ENCODE measurements at places on chromosomes 2 and 18. TPM values are rescaled to one million over a fixed set of nuclear protein-coding genes. Genes with fewer than 3 reads are reported as not detected.

The MDH1B gene
- total RNA-seq = 1.4 TPM

The SPDYA gene
- total RNA-seq = 3.0 TPM

The MYCN gene
- 0.81 TPM for total RNA-seq

The AKAIN1 gene
- not detected for total RNA-seq

The FAHD2B gene
- 7.5 TPM for total RNA-seq

The LIMS3 gene
- total RNA-seq = 43.6 TPM

The PROM2 gene
- 3.5 TPM for total RNA-seq

DNA sequence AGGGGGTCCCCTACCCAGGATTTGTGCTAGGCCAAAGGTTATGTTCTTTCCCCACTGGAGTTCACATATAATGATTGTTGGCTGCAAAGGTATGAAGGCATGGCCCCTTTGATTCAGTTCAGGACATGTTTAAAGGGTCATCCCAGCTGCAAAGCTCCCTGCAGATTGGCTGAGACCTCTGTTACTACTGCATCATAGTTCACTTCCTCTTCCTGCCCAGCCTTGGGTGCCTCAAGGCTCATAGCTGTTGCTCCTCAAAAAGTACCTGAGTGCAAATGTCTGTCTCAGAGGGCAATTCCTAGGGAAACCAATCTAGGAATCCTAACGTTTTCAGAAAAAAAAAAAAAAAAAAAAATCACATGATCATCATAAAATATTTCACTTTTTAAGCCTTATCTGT, 125.1 kb downstream of the ATL2 start:
- no peak for DNase-seq
- H3K4me1 ChIP-seq = no peaks in the 10 kb centered on the region
- no peaks in the 10 kb centered on the region for H3K36me3 ChIP-seq
- H3K27me3 ChIP-seq = no peaks in the 10 kb centered on the region
- H3K27ac ChIP-seq = no peak overlapping the region

DNA sequence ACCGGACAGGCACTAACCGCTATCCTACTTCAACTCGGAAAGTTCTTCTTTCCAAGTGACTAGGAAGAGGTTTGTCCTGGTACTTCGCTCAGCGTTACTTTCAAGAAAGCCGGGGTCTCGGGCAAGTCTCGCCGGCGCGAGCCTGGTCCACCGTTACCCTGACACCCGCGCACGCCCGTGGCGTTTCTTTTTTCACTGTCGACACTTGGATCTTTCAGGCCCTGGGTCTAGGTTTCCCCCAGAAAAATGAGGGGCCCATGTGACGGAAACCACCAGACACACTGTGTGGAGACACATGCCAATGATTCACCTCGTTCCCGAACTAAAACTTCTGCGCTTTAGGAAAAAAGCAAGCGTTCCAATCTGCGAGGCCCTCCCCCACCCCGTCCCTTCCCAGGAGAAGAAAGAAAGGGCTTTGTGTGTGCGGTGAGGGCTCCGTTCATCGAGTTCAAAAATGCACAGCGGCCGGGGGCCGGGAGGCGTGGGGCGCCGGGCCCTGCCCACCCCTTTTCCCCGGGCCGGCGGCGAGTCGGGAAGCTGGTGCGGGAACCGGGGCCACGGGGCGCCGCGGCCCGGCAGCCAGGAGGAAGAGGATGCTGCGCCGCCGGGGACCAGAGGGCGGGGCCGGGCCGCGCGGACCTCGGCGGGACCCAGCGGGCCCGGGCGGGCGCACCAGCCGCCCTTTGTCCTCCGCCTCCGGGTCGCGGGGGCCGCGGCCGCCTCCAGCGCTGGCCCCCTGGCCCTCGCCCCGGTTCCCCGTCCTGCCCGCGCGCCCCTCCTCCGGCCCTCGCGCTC, 2.6 kb downstream of the ZNF521 start:
- H3K4me1 ChIP-seq = peaks cover 4% of the 10 kb centered on the region
- peak overlapping the region; percentile 52 for H3K27ac ChIP-seq
- H3K4me3 ChIP-seq = peak overlapping the region; percentile 92
- no peaks in the 10 kb centered on the region for H3K27me3 ChIP-seq
- no peaks in the 10 kb centered on the region for H3K36me3 ChIP-seq
- DNase-seq = no peak

- H3K27ac ChIP-seq = no peak overlapping the region
- H3K4me1 ChIP-seq = no peaks in the 10 kb centered on the region
- no peaks in the 10 kb centered on the region for H3K36me3 ChIP-seq
Observed at GRCh38 chr18:69267895-69268294, 132.8 kb upstream of the DOK6 start.

DNA sequence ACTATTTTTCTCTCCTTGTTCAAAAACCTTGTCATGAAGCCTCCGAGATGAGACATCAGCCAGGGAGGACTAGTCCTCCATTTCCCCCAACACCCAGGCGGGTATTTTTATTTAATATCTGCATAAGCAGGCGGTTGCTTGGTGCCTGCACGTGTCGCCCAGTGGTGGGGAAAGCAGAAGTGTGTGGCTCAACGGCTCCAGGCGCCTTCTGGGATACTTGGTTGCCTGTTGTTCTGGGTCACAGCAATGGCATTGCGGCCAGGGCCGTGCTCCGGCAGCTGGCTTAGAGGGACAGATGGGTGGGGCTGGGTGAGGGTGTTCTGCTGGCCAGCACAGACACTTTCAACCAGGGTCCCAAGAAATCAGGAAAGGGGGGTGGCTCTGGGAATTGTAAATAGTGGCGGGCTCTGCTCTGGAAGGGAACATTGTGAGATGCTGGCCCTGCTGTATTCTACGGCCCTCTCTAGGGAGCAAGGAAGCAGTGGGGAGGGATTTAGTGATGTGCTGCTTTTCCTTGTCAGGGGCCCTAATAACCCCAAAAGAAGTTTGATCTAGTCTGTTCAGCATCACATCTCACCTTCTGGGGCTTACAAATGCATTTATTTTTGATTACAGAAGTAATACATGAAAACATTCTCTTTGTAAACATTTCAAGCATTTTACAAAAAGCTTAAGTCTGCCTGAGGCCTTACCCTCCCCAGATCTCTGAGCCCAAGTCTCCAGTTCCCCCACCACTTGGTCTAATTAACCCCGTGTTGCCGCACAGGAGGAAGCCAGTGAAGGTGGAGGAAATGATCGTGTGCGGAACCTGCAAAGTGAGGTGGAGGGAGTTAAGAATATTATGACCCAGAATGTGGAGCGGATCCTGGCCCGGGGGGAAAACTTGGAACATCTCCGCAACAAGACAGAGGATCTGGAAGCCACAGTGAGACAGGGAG, 1.1 kb downstream of the VAMP8 start:
- peak overlapping the region; percentile 54 for H3K4me3 ChIP-seq
- H3K27ac ChIP-seq = peak overlapping the region; percentile 50
- no peaks in the 10 kb centered on the region for H3K27me3 ChIP-seq
- no peaks in the 10 kb centered on the region for H3K4me1 ChIP-seq
- DNase-seq = no peak

DNA sequence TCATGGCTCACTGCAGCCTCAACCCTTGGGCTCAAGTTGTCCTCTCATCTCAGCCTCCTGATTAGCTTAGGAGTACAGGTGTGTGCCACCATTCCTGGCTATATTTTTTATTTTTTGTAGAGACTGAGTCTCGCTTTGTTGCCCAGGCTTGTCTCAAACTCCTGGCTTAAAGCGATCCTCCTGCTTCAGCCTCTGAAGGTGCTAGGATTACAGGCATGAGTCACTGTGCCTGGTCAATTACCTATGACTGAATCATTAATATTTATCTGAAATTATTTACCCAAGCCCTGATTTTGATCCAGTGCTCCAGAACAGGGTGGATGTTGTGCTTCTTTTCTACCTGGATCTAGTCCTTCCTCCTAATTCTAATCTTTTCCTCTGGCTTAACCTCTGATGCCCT, 87.8 kb downstream of the MAP2 start:
- no peaks in the 10 kb centered on the region for H3K27me3 ChIP-seq
- H3K27ac ChIP-seq = no peak overlapping the region
- H3K4me1 ChIP-seq = peaks cover 3% of the 10 kb centered on the region
- no peaks in the 10 kb centered on the region for H3K36me3 ChIP-seq
- no peak for DNase-seq

GRCh38 chr2:145304501-145304900, 784.6 kb upstream of the ZEB2 start:
- H3K27ac ChIP-seq = no peak overlapping the region
- no peaks in the 10 kb centered on the region for H3K27me3 ChIP-seq
- DNase-seq = no peak
- no peaks in the 10 kb centered on the region for H3K4me1 ChIP-seq

DNA sequence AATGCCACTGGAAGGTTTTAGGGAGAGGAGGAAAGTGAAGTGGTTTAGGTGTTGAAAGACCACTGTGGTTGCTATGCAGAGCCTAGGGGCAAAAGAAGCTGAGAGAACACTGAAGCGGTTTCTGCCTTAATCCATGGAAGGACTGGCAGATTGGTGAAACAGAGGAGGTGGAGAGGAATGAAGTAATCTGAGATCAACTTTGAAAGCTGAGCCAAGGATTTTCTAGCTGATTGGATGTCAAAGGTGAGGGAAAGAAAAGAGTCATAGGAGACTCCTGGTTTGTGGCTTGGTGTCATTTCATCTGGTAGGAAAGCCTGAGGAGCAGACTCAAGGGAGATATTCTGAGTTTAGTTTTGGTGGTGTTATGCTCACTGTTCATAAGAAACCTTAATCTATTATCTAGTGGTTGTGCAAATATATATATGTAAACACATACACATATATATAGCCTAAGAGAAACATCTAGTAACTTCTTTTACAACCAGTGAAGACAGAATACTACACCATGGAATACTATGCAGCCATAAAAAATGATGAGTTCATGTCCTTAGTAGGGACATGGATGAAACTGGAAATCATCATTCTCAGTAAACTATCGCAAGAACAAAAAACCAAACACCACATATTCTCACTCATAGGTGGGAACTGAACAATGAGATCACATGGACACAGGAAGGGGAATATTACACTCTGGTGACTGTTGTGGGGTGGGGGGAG, 134.1 kb upstream of the CREB1 start:
- no peak for DNase-seq
- no peaks in the 10 kb centered on the region for H3K36me3 ChIP-seq
- H3K4me3 ChIP-seq = no peak overlapping the region
- no peak overlapping the region for H3K27ac ChIP-seq

- no peak overlapping the region for H3K4me3 ChIP-seq
- H3K4me1 ChIP-seq = no peaks in the 10 kb centered on the region
- no peaks in the 10 kb centered on the region for H3K36me3 ChIP-seq
- no peaks in the 10 kb centered on the region for H3K27me3 ChIP-seq
Observed at GRCh38 chr2:73142937-73143336, 30.2 kb upstream of the RAB11FIP5 start.

GRCh38 chr2:219706823-219707281, 79.4 kb downstream of the SLC4A3 start:
- H3K27ac ChIP-seq = no peak overlapping the region
- H3K27me3 ChIP-seq = no peaks in the 10 kb centered on the region
- H3K4me1 ChIP-seq = peaks cover 7% of the 10 kb centered on the region

GRCh38 chr18:55433648-55434047, 154.3 kb downstream of the TCF4 start:
- DNase-seq = no peak
- H3K27ac ChIP-seq = no peak overlapping the region
- no peaks in the 10 kb centered on the region for H3K4me1 ChIP-seq

DNA sequence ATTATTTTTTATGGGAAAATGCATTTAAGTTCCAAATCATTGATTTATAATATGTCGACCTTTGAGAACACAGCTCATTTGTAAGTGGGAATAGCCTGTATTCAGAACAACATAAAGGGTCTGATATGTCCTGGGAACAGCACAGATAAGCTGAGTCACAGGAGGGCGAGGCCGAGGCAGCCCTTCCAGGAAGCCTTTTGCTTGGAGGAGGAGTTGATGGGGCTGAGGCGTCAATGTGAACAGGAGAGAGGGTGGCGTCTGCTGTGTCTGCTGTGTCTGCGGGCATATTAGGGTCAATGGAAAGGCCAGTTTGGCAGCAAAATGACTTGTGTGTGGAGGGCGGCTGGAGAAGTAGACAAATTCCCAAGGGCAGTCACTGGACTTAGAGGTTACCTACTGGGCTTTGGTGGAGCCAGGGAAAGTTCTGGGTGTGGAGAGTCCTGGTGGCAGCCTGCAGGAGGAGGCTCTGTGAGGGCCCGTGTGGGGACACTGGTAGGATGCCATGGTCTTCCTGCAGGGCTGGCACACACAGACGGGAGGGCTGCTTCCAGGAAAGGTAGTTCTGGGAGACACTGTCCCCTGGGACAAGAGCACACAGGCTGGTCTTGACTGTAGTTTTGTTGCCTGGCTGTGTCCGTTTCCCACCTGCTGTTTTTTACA, 128.1 kb downstream of the GLI2 start:
- H3K4me1 ChIP-seq = peaks cover 5% of the 10 kb centered on the region
- no peak for DNase-seq
- no peak overlapping the region for H3K27ac ChIP-seq
- H3K27me3 ChIP-seq = no peaks in the 10 kb centered on the region

- no peak overlapping the region for H3K4me3 ChIP-seq
- H3K4me1 ChIP-seq = no peaks in the 10 kb centered on the region
- H3K36me3 ChIP-seq = no peaks in the 10 kb centered on the region
- no peak overlapping the region for H3K27ac ChIP-seq
- H3K27me3 ChIP-seq = no peaks in the 10 kb centered on the region
Observed at GRCh38 chr2:116952254-116952653, 862.2 kb upstream of the DDX18 start.

DNA sequence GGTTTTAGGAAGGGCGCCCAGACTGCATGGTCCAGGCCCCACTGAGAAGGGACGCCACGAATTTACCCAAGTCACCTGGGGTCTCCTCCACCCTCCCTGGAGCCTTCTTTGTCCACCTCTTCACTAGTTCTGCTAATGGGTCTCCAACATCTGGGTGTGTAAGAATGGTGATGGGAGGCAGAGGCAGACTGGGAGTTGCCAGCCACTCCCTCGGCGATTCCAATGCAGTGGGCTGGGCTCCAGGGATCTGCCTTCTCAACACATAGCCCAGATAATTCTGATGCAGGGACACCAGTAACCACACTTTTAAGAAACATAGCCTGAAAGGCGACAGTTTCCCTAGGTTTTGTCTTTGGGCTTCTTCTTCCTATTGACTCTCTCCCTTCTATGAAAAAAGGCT, 39.1 kb downstream of the MRPL44 start:
- no peaks in the 10 kb centered on the region for H3K4me1 ChIP-seq
- no peak overlapping the region for H3K27ac ChIP-seq
- no peaks in the 10 kb centered on the region for H3K36me3 ChIP-seq
- no peak for DNase-seq
- no peaks in the 10 kb centered on the region for H3K27me3 ChIP-seq

- H3K27ac ChIP-seq = no peak overlapping the region
- no peaks in the 10 kb centered on the region for H3K27me3 ChIP-seq
- H3K36me3 ChIP-seq = no peaks in the 10 kb centered on the region
- no peaks in the 10 kb centered on the region for H3K4me1 ChIP-seq
- DNase-seq = no peak
Observed at GRCh38 chr2:150403457-150403856, 84.0 kb downstream of the RND3 start.

DNA sequence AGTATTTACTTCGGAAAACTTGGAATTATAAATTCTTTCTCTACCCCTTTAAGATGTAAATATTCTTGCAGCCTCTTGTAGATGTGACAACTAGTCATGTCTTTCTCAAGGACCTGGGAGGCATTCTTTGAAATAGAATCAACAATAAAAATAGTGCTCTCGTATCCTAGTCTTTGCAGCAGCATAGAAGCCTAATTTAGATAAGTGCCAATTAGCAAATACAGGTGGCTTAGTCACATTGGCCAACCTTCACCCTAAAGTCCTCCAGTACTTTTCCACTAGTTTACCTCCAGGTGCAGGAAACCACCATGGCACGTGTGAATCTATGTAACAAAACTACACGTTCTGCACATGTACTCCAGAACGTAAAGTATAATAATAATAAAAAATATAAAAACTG, 3.5 kb upstream of the ZSWIM2 start:
- H3K4me1 ChIP-seq = peaks cover 6% of the 10 kb centered on the region
- DNase-seq = no peak
- no peak overlapping the region for H3K27ac ChIP-seq
- H3K36me3 ChIP-seq = no peaks in the 10 kb centered on the region

Measured in thoracic aorta (tissue), 2 donors.